ENCODE measurements at places on chromosomes 2 and 18.

DNA sequence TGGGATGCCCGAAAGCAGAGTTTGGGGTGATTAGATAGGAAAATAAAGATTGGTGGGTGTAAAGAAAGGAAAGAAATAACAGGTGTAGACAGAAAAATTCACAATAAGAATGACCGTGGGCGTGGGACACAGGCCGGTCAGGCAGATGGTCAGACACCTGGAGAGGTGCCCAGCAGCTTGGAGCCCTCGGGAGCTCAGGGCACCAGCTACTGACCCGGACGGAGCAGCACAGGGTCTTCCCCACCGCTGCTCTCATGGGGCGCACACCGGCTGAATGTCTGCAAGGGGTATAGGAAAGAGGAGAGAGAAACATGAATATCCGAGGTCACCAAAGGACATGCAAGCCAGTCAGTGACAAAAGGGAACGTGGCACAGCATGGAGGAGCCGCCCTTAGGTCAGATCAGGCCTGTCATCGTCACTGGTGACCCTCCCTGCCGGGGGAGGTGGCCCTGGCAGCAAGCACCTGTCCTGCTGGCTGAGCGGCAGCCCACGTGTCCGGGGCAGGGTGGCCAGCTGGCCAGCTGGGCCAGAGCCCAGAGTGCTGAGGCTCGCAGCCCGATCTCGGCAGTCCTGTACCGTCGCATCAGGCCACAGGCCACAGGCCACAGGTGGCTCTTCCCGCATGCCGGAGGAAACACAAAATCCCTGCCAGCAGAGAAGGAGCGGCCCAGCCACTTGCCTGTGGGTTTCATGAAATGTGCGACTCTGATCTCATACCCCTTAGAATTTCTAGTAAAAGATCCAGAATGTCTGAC is 112.0 kb upstream of the NDUFV2 start:
- DNase-seq = no peak

DNA sequence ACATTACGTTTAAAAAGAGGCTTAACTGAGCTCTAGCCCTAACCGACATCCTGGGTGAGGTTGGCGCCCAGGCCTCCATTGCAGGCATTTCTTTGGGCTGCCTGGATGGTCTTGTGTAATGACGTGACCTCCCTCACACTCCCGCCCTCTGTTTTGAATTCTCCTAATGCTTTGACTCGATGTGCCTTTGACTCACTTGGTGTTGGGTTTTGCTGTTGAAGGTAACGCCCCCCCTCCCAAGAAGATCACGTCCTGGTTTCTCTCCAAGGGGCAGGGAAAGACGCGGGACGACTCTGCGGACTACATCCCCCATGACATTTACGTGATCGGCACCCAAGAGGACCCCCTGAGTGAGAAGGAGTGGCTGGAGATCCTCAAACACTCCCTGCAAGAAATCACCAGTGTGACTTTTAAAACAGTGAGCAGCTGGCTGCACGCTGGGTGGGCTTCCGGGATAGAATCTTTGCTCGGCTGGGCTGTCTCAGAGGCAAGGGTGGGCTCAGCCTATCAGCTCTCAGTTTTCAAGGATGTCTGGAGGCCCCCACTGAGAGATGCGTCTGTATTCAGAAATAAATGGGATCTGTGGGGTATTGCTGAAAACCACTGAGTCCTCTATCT is 87.9 kb upstream of the ATG16L1 start:
- DNase-seq = no peak

DNA sequence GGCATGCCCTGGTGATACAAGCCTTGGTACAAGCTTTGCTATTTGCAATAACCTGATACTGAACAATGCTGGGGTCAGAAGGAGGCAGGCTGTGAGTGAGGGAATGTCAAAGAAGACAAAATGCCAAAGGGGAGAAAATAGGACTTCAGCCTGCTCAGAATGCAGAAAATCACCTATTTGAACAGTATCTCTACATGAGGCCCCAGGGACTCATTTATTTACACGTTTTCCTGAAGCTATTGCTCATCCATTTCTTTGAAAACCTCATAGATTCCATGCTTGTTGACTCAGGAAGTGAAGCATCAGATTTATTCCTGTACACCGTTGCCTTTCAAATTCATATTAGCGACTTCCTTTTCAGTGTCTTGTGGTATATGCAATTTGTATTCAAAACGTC is 69.4 kb upstream of the CBLN2 start:
- no peak for DNase-seq

DNA sequence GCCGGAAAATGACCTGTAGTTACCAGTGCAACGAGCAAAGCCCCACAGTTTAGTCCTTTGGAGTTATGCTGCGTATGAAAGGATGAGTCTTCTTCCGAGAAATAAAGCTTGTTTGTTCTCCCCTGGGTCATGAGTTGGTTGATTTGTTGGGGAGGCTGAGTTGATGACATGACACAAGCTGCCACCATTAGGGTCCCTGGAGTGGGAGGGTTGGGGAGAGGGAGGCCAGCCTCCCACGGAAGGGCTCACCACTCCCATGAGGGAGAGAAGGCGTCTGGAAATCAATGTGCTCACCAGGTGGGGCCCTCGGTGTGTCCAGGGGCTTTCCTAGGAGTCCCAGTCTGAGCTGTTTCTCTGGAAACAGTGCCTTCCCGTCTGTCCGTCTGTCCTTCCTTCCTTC is 7.4 kb upstream of the DGKD start:
- no peak for DNase-seq

DNA sequence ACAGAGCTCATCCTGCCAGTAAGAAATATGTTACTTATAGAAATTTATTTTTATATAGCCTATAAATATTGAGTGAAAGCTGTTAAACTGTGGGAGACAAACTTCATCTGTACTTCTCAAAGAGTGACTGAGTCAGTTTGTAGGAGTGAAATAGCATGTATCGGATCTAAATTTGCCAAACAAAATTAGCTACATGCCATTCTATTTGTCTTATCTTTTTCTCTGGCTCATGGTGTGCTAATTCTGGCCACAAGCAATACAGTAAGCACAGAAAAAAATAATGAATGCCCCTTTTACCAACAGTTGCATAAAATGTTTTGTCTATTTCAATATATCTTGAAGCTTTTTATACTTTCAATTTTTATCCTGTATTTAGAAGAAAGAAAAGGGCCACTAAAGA is 12.5 kb downstream of the ERBB4 start:
- DNase-seq = no peak

GRCh38 chr2:21372654-21373053 is 248.9 kb downstream of the TDRD15 start:
- DNase-seq = no peak

Data from CD8-positive, alpha-beta memory T cell (primary cell).